ENCODE measurements at places on chromosomes 6 and 20.

GRCh38 chr20:19099596-19100545 lies 112.6 kb upstream of the SLC24A3 start:
- no peak for DNase-seq

GRCh38 chr6:52575502-52575892 lies 1.4 kb downstream of the TRAM2 start:
- DNase-seq: no peak

GRCh38 chr20:25532015-25532751 lies 53.1 kb downstream of the NINL start:
- no peak for DNase-seq

- DNase-seq: no peak
These were observed 137.9 kb upstream of the RNF24 start for GRCh38 chr20:4153251-4153650.

- DNase-seq: peak; percentile 89
These were observed 43.7 kb downstream of the APCDD1L start for GRCh38 chr20:58471193-58472164.
